ENCODE measurements at places on chromosomes 11 and 22.

DNA sequence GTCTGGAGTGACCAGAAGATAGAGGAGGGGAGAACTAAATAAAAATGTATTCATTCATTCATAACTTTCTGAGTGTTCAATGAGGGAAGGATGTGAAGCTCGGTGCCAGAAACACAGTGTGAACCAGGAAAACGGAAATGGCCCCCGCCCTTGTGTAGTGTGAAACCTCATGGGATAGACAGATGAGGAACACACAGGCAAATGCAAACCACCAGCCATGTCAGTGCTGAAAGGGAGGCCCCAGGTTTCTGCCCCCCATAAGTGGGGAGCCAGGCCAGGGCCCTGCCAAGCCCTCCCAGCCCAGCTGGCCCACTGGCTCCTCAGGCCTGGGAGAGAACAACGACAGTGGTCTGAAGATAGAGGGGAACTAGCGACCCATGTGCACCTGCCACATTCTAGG lies 30.5 kb downstream of the LARGE1 start:
- DNase-seq: no peak
- no peaks in the 10 kb centered on the region for H3K27me3 ChIP-seq
- no peaks in the 10 kb centered on the region for H3K36me3 ChIP-seq
- no peak overlapping the region for H3K27ac ChIP-seq
- no peak overlapping the region for H3K4me3 ChIP-seq
- H3K4me1 ChIP-seq: no peaks in the 10 kb centered on the region

- H3K27me3 ChIP-seq: no peaks in the 10 kb centered on the region
- no peaks in the 10 kb centered on the region for H3K4me1 ChIP-seq
- H3K4me3 ChIP-seq: no peak overlapping the region
- DNase-seq: peak; percentile 64
- H3K27ac ChIP-seq: no peak overlapping the region
Observed at GRCh38 chr11:29159552-29160465, 857.0 kb downstream of the KCNA4 start.

GRCh38 chr11:26649884-26650283 lies 72.0 kb downstream of the SLC5A12 start:
- no peaks in the 10 kb centered on the region for H3K4me1 ChIP-seq
- H3K27me3 ChIP-seq: no peaks in the 10 kb centered on the region
- H3K36me3 ChIP-seq: no peaks in the 10 kb centered on the region

DNA sequence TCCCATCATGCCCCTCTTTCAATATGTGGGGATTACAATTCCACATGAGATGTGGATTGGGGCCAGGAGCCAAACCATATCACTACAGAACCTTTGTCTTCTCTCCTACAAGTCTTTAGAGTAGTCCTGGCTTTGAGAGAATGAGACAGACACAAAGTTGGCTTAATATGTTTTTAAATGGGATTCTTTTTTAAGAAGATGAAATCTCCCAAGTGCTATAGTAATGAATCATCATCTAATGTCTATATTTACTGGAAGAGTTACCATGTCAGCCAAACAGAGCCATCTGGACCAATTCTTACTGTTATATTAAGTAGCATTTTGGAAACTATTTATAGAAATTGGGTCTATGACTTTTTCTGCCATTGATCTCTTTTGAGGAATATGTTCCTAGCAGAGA lies 38.1 kb upstream of the CARD18 start:
- H3K4me3 ChIP-seq: no peak overlapping the region
- no peaks in the 10 kb centered on the region for H3K36me3 ChIP-seq
- H3K27me3 ChIP-seq: no peaks in the 10 kb centered on the region

DNA sequence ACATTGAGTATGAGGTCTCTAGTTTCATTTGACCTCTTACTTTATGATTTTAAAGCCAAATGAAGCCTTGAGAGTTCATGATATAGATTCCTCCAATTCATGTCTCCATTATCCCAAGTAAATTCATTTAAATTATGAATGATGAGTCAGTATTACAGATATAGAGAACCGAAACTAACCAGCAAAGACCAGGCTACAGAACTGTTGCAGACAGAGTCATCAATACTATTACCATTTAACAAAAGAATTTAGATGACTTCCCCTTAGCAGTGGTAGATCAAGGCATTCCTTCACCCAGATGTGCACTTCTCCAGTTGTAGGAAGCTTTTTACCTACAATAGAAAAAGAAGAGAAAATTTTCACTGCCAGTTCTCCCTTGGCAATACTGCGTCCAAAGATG lies 11.8 kb upstream of the CCDC89 start:
- no peak overlapping the region for H3K27ac ChIP-seq
- H3K27me3 ChIP-seq: no peaks in the 10 kb centered on the region
- no peak for DNase-seq
- H3K4me1 ChIP-seq: no peaks in the 10 kb centered on the region
- no peaks in the 10 kb centered on the region for H3K36me3 ChIP-seq
- no peak overlapping the region for H3K4me3 ChIP-seq

GRCh38 chr11:104127828-104128227 lies 36.1 kb downstream of the PDGFD start:
- H3K36me3 ChIP-seq: no peaks in the 10 kb centered on the region
- no peaks in the 10 kb centered on the region for H3K27me3 ChIP-seq
- no peaks in the 10 kb centered on the region for H3K4me1 ChIP-seq

- H3K36me3 ChIP-seq: no peaks in the 10 kb centered on the region
- no peak overlapping the region for H3K4me3 ChIP-seq
- H3K4me1 ChIP-seq: no peaks in the 10 kb centered on the region
- H3K27ac ChIP-seq: no peak overlapping the region
- no peaks in the 10 kb centered on the region for H3K27me3 ChIP-seq
- no peak for DNase-seq
Observed at GRCh38 chr11:105152021-105152512, 12.5 kb upstream of the CARD18 start.

DNA sequence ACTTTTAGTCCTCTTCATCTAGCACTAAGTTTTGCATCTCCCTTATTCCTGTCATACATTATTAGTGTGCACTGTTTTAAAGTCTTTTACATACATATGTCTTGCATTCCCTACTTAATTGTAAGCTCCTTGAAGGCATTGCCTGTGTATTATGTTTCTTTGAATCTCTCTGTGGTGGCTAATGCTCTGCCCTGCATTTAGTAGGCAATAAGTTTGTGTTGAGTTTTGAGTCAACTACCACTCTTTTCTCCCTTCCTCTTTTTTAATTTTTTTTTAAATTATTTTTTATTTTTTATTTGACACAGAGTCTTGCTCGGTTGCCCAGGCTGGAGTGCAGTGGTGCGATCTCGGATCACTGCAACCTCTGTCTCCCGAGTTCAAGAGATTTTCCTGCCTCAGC lies 78.9 kb downstream of the ZBTB16 start:
- peak overlapping the region; percentile 78 for H3K27ac ChIP-seq
- H3K27me3 ChIP-seq: no peaks in the 10 kb centered on the region
- peaks cover 3% of the 10 kb centered on the region for H3K36me3 ChIP-seq
- H3K4me3 ChIP-seq: no peak overlapping the region
- peaks cover 98% of the 10 kb centered on the region for H3K4me1 ChIP-seq

DNA sequence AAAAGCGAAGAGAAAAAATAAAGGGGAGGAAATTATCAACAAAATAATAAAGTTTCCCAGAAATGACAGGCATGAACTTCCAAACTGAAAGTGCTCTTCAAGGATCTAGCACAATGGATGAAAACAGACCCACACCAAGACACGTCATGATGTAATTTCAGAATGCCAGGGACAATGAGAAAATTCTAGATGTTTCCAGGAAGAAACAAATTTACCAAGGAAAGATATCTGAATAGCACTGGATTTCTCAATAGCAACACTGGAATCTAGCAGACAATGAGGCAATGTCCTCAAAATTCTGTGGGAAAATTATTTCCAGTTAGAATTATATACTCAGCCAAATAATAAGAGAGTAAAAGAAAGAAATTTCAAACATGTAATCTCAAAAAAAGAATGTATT lies 46.0 kb downstream of the DENND5A start:
- H3K4me3 ChIP-seq: no peak overlapping the region
- H3K4me1 ChIP-seq: no peaks in the 10 kb centered on the region
- H3K27ac ChIP-seq: no peak overlapping the region
- H3K27me3 ChIP-seq: no peaks in the 10 kb centered on the region
- H3K36me3 ChIP-seq: no peaks in the 10 kb centered on the region

Data from thyroid gland (tissue), 4 donors.